ENCODE measurements at places on chromosomes 6 and 20. TPM values are rescaled to one million over a fixed set of nuclear protein-coding genes. Genes with fewer than 3 reads are reported as not detected.

Gene MYLK4
- 7.6 TPM for total RNA-seq

Gene GRM1
- 0.09 TPM for total RNA-seq

DNA sequence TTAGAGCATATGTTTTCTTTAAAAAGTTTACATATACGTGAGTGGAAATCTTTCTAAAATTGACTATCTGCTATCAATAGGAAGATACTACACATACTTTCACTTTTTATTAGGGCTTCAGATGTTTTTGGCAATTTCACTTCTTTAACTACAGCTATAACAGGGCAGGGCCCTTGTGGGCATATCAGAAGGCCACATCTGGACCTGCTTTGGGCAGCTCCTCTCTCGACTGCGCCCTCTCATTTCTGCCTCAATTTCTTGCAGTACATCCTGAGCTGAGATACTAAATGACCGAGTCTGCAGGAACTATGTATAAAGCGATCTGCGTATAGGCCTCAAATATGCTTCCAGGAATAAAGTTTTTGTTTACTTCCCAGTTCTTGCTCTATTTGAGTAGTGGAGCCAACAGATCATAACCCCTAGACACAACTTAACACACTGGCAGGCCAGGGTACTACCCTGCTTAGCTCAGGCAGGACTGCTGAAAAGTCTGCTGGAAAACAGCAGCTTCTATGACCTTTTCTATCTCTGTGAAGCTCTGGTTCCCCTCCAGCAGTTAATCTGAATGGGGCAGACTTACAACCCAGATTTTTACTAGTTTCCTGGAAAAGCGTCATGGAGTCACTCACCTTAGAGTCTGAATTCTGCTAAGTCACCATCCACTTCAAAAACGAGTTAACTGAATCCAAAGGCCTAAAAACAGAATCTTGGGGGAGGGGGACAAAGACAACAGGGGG is 12.7 kb downstream of the GCLC start:
- DNase-seq = no peak

DNA sequence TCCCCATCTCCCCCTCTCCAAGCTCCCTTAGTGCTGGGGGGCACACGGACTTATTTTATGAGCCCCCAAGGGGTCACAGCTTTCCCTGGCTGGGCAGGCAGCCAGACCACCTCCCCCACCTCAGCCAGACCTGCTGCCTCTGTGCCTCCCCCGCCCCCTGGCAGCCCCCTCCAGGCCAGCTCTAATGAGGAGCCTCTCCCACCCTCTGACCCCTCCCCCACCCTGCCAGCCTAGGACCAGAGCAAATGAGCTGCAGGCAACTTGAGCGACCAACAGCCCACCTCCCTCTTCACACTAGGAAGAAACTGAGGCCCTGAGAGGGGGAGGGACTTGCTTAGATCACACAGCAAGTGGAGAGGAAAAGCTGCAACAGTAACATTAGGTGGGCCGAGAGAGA is 1.9 kb downstream of the GDF5 start:
- DNase-seq = no peak

GRCh38 chr6:154139892-154140291 is 100.9 kb downstream of the OPRM1 start:
- no peak for DNase-seq

DNA sequence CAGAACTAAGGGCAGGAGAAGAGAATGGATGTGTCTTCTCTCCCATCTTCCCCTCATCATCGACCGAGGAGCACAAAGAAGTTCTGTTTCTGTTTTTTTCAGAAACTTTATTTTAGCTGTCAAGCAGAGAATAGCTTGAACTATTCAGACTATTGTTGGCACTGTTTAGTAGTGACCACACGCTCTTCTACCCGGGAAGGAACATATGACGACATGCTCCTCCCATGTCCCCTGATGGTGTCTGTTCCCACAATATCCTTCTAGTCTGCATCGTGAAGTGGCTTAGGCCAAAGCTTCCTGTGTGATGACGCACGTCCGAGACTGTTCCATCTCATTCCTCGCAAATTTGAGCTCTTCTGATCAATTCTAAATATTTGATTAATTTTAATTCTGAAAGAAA is 27.2 kb upstream of the KIF25 start:
- DNase-seq = peak; percentile 48

DNA sequence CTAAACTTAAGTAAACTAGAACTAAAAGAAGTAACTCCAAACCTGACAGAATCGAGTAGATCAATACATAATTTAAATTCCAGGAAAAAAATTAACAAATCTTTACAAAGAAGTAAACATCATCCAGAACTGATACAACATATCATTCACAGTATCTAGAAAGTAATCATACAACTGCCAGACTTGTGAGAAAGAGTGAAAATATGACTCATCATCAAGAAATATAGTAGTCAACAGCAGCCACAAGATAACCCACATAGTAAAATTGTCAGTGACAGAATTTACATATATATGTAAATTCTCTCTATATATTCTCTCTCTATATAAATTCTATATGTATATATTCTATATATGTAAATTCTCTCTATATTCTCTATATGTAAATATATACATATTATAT is 242.8 kb upstream of the RGS17 start:
- no peak for DNase-seq

DNA sequence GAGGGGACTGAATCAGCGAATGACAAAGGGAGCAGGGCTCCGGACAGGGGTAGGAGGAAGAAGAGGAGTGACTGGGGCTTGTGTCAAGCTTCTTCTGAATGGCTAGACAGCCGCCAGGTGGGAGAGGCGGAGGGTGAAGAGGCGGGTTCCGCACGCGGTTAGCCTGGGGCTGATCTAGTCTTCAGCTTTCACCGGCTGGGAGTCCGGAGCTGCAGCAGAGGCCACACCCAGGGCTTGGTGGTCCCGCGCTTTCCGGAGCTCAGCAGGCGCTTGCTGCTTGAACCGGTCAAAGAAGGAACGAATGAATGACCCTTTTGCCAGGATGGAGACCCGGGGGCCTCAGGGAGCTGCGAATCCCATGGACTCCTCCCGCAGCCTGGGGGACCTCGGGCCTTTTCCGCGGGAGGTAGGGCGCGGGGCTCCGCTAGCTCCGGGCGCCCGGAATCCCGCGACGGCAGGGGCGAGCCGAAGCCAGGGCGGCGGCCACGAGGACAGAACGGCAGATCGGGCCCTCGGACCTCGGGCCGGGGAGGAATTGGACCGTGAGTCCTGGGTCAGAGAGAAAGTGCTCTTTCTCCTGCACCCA is at the start of gene C6orf141:
Gene C6orf141, plus strand, starts transcription at position 177 of the 586 bp plus-strand sequence. Its CDS starts 125 bp downstream, at position 302.
- peak; percentile 28 for DNase-seq

GRCh38 chr6:160285541-160286105 is 27.0 kb upstream of the SLC22A2 start:
- no peak for DNase-seq

DNA sequence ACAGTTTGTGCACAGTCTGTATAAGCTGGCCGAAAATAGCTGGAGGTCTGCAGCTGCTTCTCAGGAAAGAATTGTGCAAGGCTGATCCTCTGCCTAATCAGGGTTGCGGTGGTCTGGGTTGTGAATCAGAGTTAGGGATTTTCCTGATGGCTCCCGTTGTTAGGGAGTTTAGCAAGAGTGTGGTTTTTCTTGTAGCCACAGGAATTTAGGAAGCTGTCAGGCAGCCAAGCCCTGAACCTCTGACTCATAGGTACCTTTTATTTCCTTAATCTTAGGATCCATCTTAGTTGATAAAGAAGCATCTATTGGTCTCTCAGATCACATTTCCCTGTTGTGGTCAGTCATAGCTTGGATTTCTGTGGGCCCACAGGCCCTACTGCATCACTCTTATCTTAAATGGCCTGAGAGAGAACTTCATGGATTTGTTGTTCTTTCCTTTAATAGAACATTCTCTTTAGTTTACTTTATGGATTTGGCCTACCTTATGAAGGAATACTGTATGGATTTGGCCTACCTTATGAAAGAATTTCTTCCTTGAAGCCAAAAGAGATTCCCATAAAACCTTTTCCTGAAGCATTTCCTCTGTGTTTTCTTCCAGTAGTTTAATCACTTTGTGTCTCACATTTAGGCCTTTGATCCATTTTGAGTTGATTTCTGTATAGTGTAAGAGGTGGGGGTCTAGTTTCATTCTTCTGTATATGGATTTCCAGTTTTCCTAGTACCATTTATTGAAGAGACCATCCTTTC is 10.3 kb downstream of the KIF25 start:
- no peak for DNase-seq

GRCh38 chr6:15974817-15975216 is 154.1 kb upstream of the MYLIP start:
- peak; percentile 86 for DNase-seq

Gene PHACTR2
- 66.5 TPM for total RNA-seq

- DNase-seq = no peak
Observed at GRCh38 chr6:40714143-40714542, 127.0 kb upstream of the LRFN2 start.

GRCh38 chr6:26222571-26222970 is 135.3 kb downstream of the HFE start:
- no peak for DNase-seq

- DNase-seq = no peak
Observed at GRCh38 chr6:156845454-156846155, 68.4 kb downstream of the ARID1B start.

- DNase-seq = no peak
Observed at GRCh38 chr20:61477451-61477861, 225.4 kb downstream of the CDH4 start.

GRCh38 chr6:78308025-78308424 is 559.3 kb upstream of the IRAK1BP1 start:
- no peak for DNase-seq

DNA sequence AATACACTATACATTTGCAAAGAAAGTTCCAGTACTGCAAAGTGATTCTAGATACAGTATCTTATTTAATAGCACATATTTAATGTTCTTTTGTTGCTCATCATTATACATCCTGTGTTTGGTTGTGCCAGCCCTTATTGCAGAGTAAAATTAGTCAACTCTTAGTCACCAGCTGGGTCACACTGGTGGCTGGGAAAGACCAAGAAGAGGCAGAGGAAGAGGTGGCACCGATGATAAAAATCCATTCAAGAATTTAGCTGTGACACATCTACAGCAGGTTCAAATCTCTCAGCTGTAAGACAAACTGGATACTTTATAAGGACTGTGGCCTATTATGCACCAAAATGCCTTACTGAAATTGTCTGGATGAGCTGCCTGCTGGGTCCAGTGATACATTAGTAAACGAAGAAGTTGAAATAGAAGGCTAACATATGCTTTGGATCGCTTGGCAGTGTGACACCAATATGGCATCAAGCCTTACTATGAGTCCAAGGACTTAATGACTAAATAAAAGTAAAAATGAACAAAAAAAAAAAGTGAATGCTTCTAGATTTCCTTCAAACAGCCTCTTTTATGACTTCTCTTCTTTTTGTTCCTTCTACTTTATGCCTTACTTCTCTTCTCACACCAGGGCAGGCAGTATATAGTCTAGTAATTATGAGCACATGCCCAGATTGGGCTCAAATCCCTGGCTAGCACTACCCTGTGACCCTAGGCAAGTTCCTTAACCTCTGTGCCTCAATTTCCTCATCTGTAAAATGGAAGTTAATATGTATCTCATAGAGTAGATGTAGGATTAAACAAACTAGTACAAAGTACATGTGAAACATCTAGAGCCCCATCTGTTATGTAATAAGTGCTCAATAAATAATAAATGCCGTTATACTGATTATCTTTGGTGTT is 29.4 kb upstream of the RNF8 start:
- DNase-seq = no peak

Gene ZKSCAN8
- 21.8 TPM for total RNA-seq

DNA sequence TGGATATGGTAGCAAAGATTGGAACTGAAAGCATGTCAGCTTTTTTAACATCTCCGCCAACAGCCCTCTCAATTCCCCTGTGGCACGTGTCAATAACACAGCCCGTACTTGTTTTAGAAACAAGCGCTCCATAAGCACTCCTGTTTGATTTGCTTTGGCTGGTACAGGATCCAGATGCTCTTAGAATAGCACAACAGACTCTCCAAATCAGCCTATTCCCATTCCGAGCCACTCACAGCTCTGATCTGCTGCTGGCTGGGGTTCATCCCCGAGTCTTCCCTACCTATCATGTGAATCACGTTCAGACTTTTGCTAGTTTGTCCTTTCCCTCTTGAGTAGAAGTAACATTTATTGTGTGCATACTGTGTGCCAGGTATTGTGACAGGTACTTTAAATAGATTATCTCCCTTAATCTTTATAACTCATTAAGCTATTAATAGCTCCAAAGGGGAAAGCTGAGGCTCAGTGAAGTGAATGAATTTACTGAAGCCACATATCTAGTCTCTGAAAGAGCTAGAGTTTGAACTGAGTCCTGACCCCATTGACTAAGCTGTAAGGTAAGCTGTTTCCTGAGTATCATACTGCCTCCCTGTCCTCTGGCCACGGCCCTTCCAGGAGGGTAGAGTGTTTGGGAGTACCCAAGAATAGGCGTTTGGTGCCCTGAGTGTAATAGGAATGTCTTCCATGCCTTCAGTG is 46.7 kb downstream of the RALY start:
- no peak for DNase-seq

Gene AIF1
- total RNA-seq = 29.2 TPM

Gene WFDC10B
- total RNA-seq = not detected

Gene GPR6
- not detected for total RNA-seq

GRCh38 chr20:24764794-24765202 is 184.3 kb upstream of the CST7 start:
- DNase-seq = no peak
